Calu3 (cell line): ENCODE measurements at places on chromosomes 1 and 21. TPM values are rescaled to one million over a fixed set of nuclear protein-coding genes. Genes with fewer than 3 reads are reported as not detected.

ORC1 gene
- total RNA-seq, result 15.5 and 17.2 TPM in 2 replicates

PADI2 gene
- total RNA-seq, result 1.3 and 2.7 TPM in 2 replicates

BACH1 gene
- 78.8 and 80.2 TPM in 2 replicates for total RNA-seq

CYYR1 gene
- not detected in 2 replicates for total RNA-seq

NID1 gene
- total RNA-seq, result 4.4 and 8.6 TPM in 2 replicates

GRCh38 chr1:76274302-76274701, 199.8 kb downstream of the ST6GALNAC3 start:
- no peak overlapping the region for H3K27ac ChIP-seq
- DNase-seq, result no peak
- no peak overlapping the region for H3K4me3 ChIP-seq

GRCh38 chr21:35147439-35147838, 98.3 kb upstream of the RUNX1 start:
- peak; percentile 70 for DNase-seq
- peaks cover 10% of the 10 kb centered on the region for H3K36me3 ChIP-seq
- H3K4me1 ChIP-seq, result peaks cover 51% of the 10 kb centered on the region
- H3K4me3 ChIP-seq, result no peak overlapping the region

DNA sequence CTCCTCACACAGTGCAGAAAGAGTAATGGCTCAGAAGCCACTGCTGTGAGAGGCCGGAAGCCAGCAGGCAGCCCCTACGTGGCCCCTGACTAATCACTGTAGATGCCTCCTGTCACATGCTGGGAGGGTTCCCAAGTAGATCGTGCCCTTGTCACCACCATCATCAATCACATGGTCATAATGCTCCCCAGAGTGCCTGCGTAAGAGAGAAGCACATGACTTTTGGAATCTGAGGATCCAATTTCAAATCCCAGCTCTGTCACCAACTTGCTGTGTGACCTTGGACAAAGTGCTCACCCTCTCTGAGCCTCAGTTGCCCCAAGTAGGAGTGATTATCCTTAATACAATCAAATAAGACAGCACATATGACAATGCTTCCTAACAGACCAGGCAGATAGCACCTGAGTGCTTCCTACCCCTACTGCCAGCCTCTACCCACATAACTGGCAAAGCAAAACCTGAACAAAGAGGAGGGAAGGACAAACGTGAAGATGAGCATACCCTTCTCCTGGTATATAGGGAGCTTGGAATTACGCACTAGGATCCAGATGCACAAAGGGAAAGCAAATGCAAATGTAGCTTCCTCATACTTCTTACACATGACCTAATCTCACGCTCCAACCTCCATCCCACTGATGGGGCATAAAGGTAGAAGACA, 65.7 kb downstream of the SDC3 start:
- H3K4me1 ChIP-seq, result peaks cover 10% of the 10 kb centered on the region
- H3K27me3 ChIP-seq, result peaks cover 52% of the 10 kb centered on the region
- no peak overlapping the region for H3K27ac ChIP-seq
- no peak overlapping the region for H3K4me3 ChIP-seq
- H3K36me3 ChIP-seq, result peaks cover 8% of the 10 kb centered on the region

GRCh38 chr1:56868761-56869160, 14.2 kb downstream of the C8A start:
- no peak for DNase-seq
- H3K27me3 ChIP-seq, result no peaks in the 10 kb centered on the region
- no peaks in the 10 kb centered on the region for H3K36me3 ChIP-seq
- no peaks in the 10 kb centered on the region for H3K4me1 ChIP-seq
- no peak overlapping the region for H3K4me3 ChIP-seq
- H3K27ac ChIP-seq, result no peak overlapping the region

GRCh38 chr1:101136271-101136670, 100.5 kb upstream of the S1PR1 start:
- DNase-seq, result no peak
- H3K4me3 ChIP-seq, result no peak overlapping the region
- H3K4me1 ChIP-seq, result no peaks in the 10 kb centered on the region
- no peaks in the 10 kb centered on the region for H3K36me3 ChIP-seq

GRCh38 chr1:240417317-240417716, 194.6 kb downstream of the GREM2 start:
- no peak overlapping the region for H3K27ac ChIP-seq
- peaks cover 11% of the 10 kb centered on the region for H3K4me1 ChIP-seq
- no peak overlapping the region for H3K4me3 ChIP-seq
- H3K36me3 ChIP-seq, result no peaks in the 10 kb centered on the region
- H3K27me3 ChIP-seq, result no peaks in the 10 kb centered on the region

GRCh38 chr1:48978413-48978812, 201.7 kb upstream of the BEND5 start:
- DNase-seq, result no peak
- H3K36me3 ChIP-seq, result no peaks in the 10 kb centered on the region
- H3K27me3 ChIP-seq, result no peaks in the 10 kb centered on the region
- no peak overlapping the region for H3K27ac ChIP-seq
- no peaks in the 10 kb centered on the region for H3K4me1 ChIP-seq

DNA sequence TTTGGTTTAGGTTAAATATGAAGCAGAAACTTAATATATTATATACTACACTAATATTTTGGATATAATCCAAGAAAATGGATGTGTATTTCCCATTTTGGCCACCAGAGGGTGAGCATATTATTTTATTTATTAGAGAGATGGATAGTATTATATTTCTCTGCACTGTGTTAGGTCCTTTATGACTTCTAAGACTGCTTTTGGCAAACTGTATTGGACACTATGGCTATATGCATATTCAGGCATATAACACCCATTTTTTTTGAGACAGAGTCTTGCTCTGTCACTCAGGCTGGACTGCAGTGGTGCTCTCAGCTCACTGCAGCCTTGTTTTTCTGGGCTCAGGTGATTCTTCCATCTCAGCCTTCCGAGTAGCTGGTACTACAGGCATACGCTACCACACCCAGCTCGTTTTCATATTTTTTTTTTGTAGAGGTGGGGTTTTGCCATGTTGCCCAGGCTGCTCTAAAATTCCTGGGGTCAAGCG, 17.8 kb upstream of the PGM1 start:
- no peak overlapping the region for H3K4me3 ChIP-seq
- no peaks in the 10 kb centered on the region for H3K4me1 ChIP-seq
- peak; percentile 35 for DNase-seq
- H3K27ac ChIP-seq, result no peak overlapping the region
- no peaks in the 10 kb centered on the region for H3K36me3 ChIP-seq
